ENCODE measurements at places on chromosomes 3 and 15.

DNA sequence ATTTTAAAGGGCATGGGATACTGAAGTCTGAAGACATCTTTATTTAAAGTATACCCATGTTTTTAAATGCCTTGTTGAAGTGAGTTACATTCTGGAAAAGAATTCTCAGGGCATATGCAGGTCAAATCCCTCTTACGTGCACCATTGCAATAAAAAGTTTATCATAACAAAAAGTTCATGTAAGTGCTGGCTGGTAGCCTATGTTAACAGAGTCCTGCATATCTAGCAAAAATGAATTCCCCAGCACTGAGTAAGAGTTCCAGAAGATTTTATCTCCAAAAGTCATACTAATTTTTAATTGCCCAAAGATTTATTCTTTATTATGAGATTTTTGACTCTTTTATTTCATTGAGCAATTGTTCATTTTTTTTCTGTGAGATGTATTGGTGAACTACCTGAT, 104.7 kb upstream of the ROBO1 start:
- DNase-seq = no peak

DNA sequence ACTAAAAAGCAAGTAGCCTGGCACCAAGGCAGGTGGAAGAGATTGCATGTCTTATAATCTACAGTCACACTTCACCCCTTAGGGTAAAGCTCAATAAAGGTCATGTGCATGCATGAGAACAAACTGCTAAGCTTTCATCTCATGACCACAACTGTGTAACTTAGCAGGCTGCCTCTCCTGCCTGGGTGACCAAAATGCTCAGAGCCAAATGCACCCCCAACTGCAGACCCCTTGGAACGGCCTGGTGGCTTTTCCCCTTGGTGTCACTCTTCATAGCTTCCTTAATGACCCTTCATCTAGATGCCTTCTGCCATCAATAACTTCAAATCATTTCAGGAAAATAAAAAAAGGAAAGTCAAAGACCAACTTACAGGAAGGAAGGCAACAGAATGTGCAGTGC, 88.1 kb downstream of the ADAMTS17 start:
- DNase-seq = no peak

- DNase-seq = no peak
Measured at GRCh38 chr3:139780593-139780992, 102.8 kb upstream of the NMNAT3 start.

DNA sequence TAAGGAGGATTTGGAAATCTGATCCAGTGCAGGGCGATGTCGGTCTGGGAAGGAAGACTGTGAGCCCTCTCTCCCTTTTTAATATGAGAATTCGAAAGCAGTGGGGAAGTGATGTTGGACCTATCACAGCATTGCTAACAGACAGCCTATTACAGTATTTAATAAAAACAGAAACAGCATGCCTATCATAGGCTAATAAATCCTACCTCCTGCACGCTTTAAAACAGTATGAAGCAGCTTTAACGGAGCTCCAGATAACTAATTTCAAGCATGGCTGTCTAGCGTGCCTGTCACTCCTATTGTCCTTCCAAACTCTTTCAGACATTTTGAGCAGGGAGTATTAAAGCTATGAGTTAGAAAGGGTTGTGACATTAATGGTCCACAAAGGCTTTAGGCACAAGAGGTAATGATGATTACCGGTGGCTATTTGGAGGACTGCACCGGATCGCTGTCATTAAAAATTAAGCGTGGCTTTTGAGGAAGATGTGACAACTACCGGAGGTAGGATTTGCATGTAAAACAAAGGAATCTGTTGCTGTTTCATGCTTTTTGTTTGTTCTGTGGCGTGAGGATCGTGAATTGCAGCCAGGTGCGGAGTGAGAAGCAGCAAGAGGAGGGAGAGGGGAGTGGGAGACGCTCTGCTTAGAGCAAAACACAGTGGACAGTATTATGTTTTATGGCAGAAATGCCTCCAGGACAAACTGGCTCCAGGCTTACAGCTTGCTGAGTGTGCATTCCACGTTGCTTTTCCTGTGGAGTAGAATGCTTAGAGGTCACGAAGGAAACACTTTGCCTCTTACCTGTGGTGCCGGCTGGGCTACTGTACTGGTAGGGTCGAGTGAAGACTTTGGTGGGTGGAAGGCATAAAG, at the start of gene KCNMB2:
Gene KCNMB2 (plus strand): TSS at position 226 of the 869 bp plus-strand sequence.
- no peak for DNase-seq

DNA sequence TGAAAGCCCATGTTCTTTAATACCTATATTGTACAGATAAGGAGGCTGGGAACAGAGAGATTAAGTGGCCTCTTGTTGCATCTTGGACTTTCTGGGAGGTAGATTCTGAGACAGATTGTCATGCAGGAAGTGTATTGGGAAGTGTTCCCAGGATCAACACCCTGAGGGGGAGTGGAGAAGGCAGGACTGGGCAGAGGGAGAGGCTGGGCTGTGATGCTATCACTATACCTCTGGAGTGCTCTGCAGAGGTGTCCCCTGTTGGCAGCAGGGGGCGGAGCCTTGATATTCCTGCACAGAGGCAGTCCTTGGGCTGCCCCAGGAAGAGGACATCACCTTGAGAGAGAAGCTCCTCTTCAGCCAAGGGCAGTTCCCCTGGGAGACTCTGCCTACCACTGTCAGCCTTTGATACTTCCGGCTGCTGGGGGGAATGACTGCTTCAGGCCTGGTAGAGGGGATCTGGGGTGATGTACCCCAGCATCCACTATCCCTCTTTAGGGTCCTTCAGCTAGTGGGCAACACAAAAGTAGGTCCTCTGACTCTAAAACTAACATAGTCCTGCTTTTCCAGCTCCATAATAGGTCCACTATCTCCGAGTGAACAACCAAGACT, 97.4 kb upstream of the RNU6-1 start:
- DNase-seq = no peak

- no peak for DNase-seq
Measured at GRCh38 chr3:23201154-23201838, 1.8 kb upstream of the UBE2E2 start.

DNA sequence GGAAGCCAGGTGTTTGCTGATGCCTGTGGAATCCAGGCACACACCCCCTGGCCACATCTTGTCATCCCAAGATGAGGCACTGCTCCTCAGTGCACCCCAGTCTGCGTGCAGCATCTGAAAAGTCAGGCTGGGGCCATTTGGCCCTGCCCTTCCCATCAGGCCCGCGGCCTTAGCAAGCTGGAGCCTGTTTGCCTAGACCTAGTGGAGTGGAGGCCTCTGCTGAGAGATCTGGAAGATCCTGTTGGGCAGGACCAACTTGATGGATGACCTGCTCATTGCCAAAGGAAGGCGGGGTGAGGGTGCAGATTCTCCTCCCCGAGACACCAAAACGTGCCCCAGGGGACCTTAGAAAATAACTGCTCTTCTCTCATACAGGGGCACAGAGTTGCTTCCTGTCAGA, 220.2 kb downstream of the SHQ1 start:
- DNase-seq = no peak

GRCh38 chr15:62883938-62884479, 158.5 kb upstream of the TPM1 start:
- no peak for DNase-seq

DNA sequence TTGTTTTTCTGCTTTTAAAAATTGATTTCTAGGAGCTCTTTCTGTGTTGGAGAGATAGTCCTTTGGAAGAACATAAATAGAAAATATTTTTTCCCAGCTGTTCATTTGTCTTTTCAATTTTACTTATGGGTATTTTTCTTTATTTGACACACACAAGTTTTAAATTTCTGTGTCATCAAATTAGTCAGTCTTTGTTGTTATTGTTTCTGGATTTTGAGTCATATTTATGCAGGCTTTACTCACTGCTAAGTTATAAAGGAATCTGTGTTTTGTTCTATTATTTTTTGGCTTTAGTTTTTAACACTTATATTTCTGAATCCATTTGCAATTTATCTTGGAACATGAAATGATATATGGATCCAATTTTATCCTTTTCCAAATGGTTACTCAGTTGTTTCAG, 5.9 kb upstream of the GHSR start:
- DNase-seq = no peak

DNA sequence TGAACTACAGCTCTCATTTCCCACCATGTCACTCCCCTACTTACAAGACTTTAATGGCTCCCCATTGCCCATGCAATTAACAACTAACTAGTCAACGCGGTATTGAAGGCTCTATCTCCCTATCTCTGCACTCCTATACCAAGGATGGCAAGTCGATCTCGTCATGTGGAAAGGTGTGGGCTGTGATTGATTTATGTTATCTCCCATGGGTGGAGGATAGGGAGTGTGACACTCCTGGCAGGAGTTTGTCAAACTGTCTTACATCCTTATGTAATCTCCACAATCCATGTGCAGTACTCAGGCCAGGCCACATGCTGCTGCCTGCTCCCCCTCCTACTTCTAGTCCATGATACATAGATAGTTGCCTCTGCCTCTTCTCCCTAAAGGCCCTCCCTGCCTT, 3.2 kb upstream of the RORA start:
- no peak for DNase-seq

DNA sequence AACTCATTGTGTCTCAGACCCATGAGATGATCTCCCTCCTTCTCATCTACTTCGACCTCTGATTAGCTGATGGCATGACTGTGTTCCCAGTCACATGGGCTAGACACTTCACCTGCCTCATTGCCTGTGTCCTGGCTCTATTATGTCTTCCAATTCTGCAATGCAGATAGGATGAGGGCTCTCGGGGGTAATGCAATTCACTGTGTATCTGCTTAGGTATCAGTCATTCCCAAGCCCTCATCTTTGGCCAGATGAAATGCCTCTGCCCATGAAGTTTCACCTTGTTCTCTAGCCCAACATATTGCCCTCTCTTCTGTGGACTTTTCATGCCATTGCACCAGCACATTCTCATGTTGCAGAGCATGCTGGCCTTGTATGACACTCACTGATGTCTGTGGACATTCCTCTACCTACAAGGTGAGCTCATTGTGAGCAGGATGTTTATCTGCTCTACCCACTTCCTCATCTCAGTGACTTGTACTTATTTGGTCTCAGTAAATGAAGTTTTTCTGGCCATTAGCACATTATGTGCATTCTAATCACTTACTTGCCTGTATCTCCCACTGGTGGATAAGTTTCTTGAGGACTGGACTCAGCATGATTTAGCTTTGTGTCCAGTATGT, 32.3 kb downstream of the MOBP start:
- DNase-seq = no peak

- no peak for DNase-seq
Measured at GRCh38 chr3:129030611-129031010, 29.5 kb downstream of the EFCC1 start.

- DNase-seq = no peak
Measured at GRCh38 chr15:61724251-61724939, 335.9 kb downstream of the VPS13C start.

DNA sequence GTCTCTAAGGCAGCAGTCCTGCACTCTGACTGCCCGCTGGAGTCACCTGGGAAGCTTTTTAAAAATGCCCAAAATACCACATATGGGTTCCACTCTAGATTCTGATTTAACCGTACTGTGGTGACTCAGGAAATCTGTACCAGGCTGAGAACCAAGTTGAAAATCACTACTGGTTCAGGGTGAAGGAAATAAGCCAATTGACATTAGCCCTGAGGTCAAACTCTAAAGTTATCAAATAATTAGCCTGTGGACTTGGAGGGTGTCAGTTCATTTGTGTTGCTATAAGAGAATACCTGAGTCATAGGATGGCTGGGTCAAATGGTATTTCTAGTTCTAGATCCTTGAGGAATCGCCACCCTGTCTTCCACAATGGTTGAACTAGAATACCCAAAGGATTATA, 321.7 kb upstream of the ROPN1 start:
- DNase-seq = no peak

DNA sequence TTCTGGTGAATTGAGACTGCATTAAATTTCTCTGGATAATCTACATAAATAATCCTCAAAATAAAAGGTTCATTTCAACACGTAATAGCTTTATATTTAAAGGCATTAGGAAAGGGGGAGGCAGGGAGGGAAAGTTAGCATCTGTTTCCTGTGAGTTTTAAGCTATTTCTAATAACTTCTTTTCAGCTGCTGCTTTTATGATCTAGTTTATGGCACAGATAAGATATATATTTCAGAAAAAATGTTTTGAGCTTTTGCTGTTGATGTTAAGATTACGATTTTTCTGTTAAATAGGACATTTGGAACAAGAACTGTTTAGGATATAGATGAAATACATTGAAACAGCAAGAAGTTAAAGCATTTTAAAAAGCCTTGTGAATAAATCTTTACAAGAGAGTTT, 30.0 kb downstream of the UBE2E1 start:
- DNase-seq = no peak

- DNase-seq = no peak
Measured at GRCh38 chr15:60661080-60661645, 182.2 kb upstream of the ICE2 start.

- no peak for DNase-seq
Measured at GRCh38 chr3:169260296-169260695, 403.2 kb downstream of the MECOM start.

DNA sequence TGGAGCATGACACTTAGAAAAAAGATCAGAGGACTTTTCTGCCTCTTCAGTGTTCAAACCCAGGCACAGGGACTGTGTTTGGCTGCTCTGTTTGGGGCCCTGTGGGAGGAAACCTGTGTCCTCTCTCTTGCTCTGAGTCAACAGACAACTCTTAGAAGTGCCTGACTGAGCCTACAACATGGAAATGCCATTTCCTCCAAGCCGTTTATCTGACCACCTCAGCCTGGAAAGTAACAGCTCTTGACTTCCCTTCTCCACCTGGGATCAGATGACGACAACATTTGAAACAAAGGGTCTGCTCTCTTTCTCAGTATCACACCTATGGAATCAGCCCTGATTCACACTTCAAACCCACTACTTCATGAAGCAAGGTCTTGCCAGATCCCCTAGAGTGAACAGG, 91.3 kb upstream of the CTDSPL start:
- DNase-seq = no peak

DNA sequence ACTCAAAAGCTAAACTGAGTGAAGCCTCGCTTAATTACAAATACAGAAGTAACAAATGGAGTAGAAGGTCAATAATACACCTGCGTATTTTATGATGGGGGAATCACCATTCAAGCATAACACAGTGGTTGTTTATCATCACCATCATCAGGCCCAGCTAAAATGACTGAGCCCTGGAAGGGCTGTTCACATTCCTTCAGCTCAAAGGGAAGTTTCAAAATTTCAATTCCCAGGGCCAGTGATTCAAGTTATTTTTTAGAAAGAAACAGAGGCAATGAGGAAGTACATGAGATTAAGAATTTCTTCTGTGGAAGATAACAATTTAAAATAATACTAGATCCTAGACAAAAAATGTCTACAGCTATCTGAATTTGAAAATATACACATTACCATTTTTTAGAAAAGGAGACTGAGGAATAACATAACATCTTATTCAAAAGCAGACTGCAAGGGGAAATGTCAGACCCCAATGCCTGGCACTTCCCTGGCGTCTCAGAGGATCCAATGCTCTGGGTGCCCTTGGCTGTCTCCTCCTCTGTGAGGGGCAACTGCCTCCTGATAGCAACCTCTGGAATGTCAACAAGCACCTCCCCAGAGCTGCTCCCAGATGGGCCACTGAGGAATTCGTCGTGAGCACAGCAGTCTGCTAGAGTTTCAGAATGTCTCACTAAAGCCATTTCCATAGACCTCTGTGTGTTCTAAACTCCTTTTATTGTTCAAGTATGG, 22.8 kb downstream of the EHD4 start:
- DNase-seq = no peak
